ENCODE measurements at places on chromosomes 2 and 18.

GRCh38 chr2:96507957-96508520 lies 2.9 kb upstream of the NEURL3 start:
- DNase-seq: peak; percentile 78

GRCh38 chr2:28096421-28096820 lies 205.9 kb downstream of the BABAM2 start:
- DNase-seq: no peak

DNA sequence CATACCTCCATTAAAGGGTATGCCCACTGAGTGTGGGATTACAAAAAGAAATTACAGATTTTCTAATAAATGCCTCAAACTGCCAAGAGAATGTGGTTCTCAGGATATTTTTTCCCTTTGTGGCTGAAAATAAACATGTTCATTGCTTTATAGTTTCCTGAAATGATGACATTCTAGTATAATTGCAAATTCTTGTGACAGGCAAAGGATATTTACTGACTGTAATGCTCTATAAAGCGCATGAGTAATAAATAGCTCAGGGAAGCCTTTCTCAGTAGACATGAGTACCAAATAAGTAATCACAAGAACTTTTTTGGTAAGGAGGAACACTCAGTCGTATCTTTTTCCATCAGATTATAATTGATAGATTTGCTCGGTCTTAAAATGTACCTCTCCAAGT lies 72.3 kb downstream of the FTCDNL1 start:
- DNase-seq: no peak

- DNase-seq: no peak
Measured at GRCh38 chr2:62928015-62928414, 122.6 kb upstream of the OTX1 start.

- no peak for DNase-seq
Measured at GRCh38 chr18:13336841-13337240, 118.3 kb downstream of the LDLRAD4 start.

- no peak for DNase-seq
Measured at GRCh38 chr2:143877876-143878530, 641.9 kb downstream of the ZEB2 start.

GRCh38 chr2:220499225-220499624 lies 871.8 kb downstream of the SLC4A3 start:
- DNase-seq: no peak

- no peak for DNase-seq
Measured at GRCh38 chr2:8590938-8591337, 90.9 kb upstream of the ID2 start.

GRCh38 chr18:29018976-29019375 lies 842.0 kb upstream of the CDH2 start:
- DNase-seq: no peak

GRCh38 chr2:54757500-54757899 lies 34.0 kb downstream of the EML6 start:
- no peak for DNase-seq

DNA sequence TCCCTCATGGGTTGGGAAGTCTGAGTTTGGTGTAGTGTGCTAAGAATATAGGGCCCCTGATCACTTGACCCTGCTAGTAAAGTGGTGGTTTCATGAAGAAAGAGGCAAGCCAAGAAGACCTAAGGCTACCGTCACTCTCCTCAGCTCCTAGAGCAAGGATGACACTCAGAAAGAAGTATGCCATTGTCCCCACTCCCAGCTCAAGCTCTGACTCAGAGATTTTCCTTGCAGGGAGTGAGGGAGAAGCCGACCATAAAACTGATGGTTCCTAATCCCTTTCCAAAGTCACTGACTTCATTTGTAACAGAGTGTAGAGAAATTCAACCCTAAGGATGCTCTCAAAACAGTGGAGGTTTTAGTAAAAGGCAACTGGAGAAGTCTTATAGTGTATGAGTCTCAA lies 80.9 kb downstream of the ICA1L start:
- DNase-seq: no peak

GRCh38 chr2:26946841-26947784 lies 23.3 kb upstream of the MAPRE3 start:
- DNase-seq: no peak

GRCh38 chr2:60423505-60423904 lies 129.9 kb downstream of the BCL11A start:
- DNase-seq: no peak

GRCh38 chr18:70289351-70290312 lies 787 bp downstream of the SOCS6 start:
- no peak for DNase-seq

GRCh38 chr18:9120796-9121195 lies 15.8 kb upstream of the ANKRD12 start:
- DNase-seq: no peak

GRCh38 chr2:172350839-172351479 lies 76.4 kb upstream of the ITGA6 start:
- no peak for DNase-seq

GRCh38 chr2:160390544-160391455 lies 102.8 kb downstream of the RBMS1 start:
- DNase-seq: no peak

All from stimulated activated CD8-positive, alpha-beta memory T cell treated with anti-CD3 and anti-CD28 coated beads, Interleukin-12 subunit alpha, Interleukin-12 subunit beta, amount 100 ng/mL, for 4 hours (primary cell).